MCF 10A (cell line): ENCODE measurements at places on chromosomes 4 and X. TPM values are rescaled to one million over a fixed set of nuclear protein-coding genes. Genes with fewer than 3 reads are reported as not detected.
A peak's percentile ranks its signal among the peaks of the same experiment; 100 is the strongest.

The RNF175 gene
- 0.42 and 0.66 TPM in 2 replicates for total RNA-seq

The PAGE2 gene
- total RNA-seq = not detected in 2 replicates

The REELD1 gene
- total RNA-seq = not detected in 2 replicates

The LRP2BP gene
- total RNA-seq = 0.64 and 0.70 TPM in 2 replicates

The IL3RA gene
- not detected in 2 replicates for total RNA-seq

The CORIN gene
- total RNA-seq = 0.44 and 1.0 TPM in 2 replicates

DNA sequence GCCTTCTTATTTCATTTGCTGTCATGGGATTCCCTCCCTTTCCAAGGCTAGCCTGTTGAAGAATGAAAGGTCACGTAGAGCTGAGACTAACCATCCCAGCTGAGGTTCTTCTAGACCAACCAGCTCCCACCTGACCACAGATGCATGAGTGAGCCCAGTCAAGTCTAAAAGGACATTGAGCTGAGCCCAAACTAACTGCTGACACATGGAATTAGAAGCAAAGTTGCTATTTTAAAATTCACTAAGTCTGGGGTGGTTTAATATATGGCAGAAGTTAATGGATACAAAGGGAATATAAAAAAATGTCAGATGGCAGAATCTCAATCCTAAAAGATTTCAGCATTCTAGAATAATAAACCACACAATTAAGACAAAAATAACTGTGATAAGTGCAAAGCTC is 118.9 kb upstream of the RASGEF1B start:
- H3K27ac ChIP-seq = no peak overlapping the region
- H3K4me1 ChIP-seq = no peaks in the 10 kb centered on the region
- H3K4me3 ChIP-seq = no peak overlapping the region
- no peaks in the 10 kb centered on the region for H3K27me3 ChIP-seq
- no peak for DNase-seq
- H3K36me3 ChIP-seq = no peaks in the 10 kb centered on the region

DNA sequence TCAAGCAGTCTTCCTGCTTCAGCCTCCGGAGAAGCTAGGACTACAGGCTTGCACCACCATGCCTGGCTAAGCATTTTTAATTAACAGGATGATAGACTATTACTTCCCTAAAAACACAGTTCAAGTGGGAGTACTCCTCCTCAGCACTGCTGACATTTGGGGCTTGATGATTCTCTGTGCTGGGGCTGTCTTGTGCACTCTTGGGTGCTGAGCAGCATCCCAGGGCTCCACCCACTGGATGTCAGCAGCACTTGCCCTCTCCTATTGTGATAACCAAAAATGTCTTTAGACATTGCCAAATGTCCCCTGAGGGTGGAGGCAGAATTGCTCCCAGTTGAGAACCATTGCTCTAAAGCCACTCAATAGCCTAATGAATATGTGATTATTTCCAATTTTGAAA is 60.4 kb downstream of the CLCN4 start:
- no peak overlapping the region for H3K27ac ChIP-seq
- no peaks in the 10 kb centered on the region for H3K27me3 ChIP-seq
- DNase-seq = no peak
- H3K36me3 ChIP-seq = no peaks in the 10 kb centered on the region

- H3K27me3 ChIP-seq = no peaks in the 10 kb centered on the region
- no peak overlapping the region for H3K27ac ChIP-seq
- H3K4me3 ChIP-seq = peak overlapping the region; percentile 81
- H3K36me3 ChIP-seq = peaks cover 3% of the 10 kb centered on the region
- DNase-seq = peak; percentile 56
- peaks cover 23% of the 10 kb centered on the region for H3K4me1 ChIP-seq
Measured at GRCh38 chr4:41933997-41934503, 1.2 kb upstream of the TMEM33 start.

DNA sequence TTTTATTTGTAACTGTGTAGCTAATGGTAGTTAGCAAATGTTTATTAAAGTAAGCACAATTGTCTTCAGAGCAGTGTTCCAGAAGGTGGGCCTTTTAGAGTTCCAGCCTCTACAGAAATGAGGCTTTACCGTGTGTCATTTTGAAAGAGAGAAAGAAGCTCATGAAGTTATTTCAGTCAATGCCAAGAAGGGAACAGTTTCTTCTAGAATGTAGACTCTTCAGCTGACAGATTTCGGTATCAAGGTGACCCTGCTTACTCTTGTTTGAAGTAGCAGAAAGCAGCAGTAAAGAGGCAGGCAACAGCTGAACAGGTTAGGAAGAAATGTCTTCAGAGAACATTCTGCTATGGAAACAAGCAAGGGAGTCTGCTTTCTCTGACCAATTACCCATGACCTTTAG is 93.6 kb downstream of the TASL start:
- H3K4me3 ChIP-seq = no peak overlapping the region
- peaks cover 27% of the 10 kb centered on the region for H3K27me3 ChIP-seq
- no peaks in the 10 kb centered on the region for H3K36me3 ChIP-seq
- H3K27ac ChIP-seq = no peak overlapping the region
- no peak for DNase-seq

GRCh38 chrX:68532831-68533533 is 34.1 kb downstream of the YIPF6 start:
- H3K27me3 ChIP-seq = peaks cover 17% of the 10 kb centered on the region
- no peaks in the 10 kb centered on the region for H3K4me1 ChIP-seq
- no peak overlapping the region for H3K27ac ChIP-seq

GRCh38 chrX:132181364-132181763 is 37.9 kb downstream of the RAP2C start:
- H3K36me3 ChIP-seq = no peaks in the 10 kb centered on the region

GRCh38 chr4:179836179-179837075 is 2394.2 kb upstream of the AGA start:
- H3K4me1 ChIP-seq = no peaks in the 10 kb centered on the region
- no peaks in the 10 kb centered on the region for H3K27me3 ChIP-seq
- no peak for DNase-seq
- H3K36me3 ChIP-seq = no peaks in the 10 kb centered on the region

GRCh38 chr4:14096396-14096965 is 469.0 kb upstream of the BOD1L1 start:
- H3K4me3 ChIP-seq = no peak overlapping the region
- no peaks in the 10 kb centered on the region for H3K27me3 ChIP-seq
- no peaks in the 10 kb centered on the region for H3K36me3 ChIP-seq

GRCh38 chr4:3851881-3852280 is 85.7 kb downstream of the ADRA2C start:
- no peaks in the 10 kb centered on the region for H3K4me1 ChIP-seq
- H3K27ac ChIP-seq = no peak overlapping the region
- no peak overlapping the region for H3K4me3 ChIP-seq
- no peaks in the 10 kb centered on the region for H3K36me3 ChIP-seq
- H3K27me3 ChIP-seq = peaks cover 55% of the 10 kb centered on the region

DNA sequence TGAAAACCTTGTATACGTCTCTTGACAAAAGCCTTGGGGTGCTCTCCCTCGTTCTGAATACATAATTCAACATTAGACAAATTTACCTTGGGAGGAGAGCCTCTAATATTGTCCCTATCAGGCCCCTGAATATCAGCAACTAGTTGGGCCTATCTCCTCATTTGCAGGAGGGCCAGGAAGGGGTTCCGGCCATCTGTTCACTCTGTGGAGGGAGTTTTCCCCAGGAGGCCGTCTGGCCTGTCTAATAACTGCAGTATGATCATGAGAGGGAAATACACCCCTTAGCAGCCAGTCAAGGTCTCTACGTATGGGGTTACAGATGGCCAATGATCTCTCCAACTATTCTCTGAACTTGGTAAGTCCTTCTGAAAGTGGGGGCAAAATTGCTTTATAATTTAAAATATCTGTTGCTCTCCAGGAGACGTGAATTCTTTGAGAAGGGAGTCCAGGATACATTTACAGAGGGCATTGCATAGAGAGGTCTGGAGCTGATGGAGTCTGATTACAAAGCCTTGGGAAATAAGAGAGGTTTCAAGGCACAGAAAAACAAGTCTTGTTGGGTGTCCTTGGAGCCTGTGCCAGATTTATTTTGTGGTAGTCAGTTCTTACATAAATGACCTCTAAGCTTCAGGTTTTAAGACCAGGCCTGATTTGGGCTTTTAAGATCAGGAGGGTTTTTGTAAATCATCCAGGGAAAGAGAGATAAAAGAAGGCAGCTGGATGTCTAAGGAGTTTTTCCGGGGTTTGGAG is 48.2 kb upstream of the UXT start:
- no peaks in the 10 kb centered on the region for H3K36me3 ChIP-seq
- H3K4me3 ChIP-seq = no peak overlapping the region
- DNase-seq = no peak
- peaks cover 8% of the 10 kb centered on the region for H3K4me1 ChIP-seq
- H3K27ac ChIP-seq = peak overlapping the region; percentile 35
- H3K27me3 ChIP-seq = no peaks in the 10 kb centered on the region
